K562 (cell line): ENCODE measurements at places on chromosomes 7 and 10. TPM values are rescaled to one million over a fixed set of nuclear protein-coding genes. Genes with fewer than 3 reads are reported as not detected.
A peak's percentile ranks its signal among the peaks of the same experiment; 100 is the strongest.

DNA sequence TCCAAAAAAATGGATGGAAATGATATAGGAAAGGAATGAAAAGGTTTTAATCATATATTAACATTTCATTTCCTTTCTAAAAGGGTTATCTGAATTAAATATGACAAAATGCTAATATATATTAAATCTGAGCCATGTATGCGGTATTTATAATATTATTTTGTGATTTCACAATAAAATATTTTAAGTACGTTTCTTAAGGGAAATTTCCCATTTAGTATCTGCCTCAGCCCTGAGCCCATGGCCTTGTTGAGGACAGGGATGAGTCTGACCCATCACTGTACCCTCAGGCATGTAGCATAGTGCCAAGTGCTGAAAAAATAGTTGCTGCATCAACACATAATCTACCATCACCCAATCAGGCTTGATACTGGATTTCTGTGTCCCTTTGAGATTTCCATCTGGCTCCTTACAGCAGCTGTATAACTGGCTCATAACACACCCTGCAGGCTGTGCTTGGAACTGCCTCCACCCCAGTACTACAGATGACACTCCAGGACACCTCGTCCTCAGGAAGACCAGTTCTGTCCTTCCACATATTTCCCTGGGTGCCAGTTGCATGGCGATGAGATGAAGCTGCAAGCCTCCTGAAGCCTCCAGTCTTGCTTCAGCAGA, 59.4 kb upstream of the ASAH2 start:
- no peaks in the 10 kb centered on the region for H3K27me3 ChIP-seq
- H3K27ac ChIP-seq: peak overlapping the region; percentile 37; the same call in 2 of the 3 replicates
- no peak overlapping the region for H3K4me3 ChIP-seq
- peaks cover 49% of the 10 kb centered on the region for H3K4me1 ChIP-seq
- DNase-seq: peak; percentile 76

- no peak for DNase-seq
- H3K4me1 ChIP-seq: peaks cover 25% of the 10 kb centered on the region
- peak overlapping the region; percentile 56; the same call in 1 of the 3 replicates for H3K27ac ChIP-seq
These were observed 1.3 kb upstream of the PLAU start for GRCh38 chr10:73909540-73910115.

- no peak for DNase-seq
- H3K36me3 ChIP-seq: no peaks in the 10 kb centered on the region
- no peaks in the 10 kb centered on the region for H3K27me3 ChIP-seq
- H3K27ac ChIP-seq: no peak overlapping the region
- no peaks in the 10 kb centered on the region for H3K4me1 ChIP-seq
- no peak overlapping the region for H3K4me3 ChIP-seq
These were observed 902.8 kb upstream of the PHF14 start for GRCh38 chr7:10070899-10071298.

- H3K4me1 ChIP-seq: peaks cover 3% of the 10 kb centered on the region; the same call in 1 of the 3 replicates
- H3K27ac ChIP-seq: no peak overlapping the region
- no peaks in the 10 kb centered on the region for H3K27me3 ChIP-seq
- DNase-seq: no peak
These were observed 83.5 kb upstream of the IKZF1 start for GRCh38 chr7:50221028-50221427.

Gene ACTR3C
- 10.0 and 10.8 TPM in 2 replicates for total RNA-seq

Gene OPN1SW
- not detected in 2 replicates for total RNA-seq
